GM10248 (cell line): ENCODE measurements at places on chromosomes 5 and 9.
A peak's percentile ranks its signal among the peaks of the same experiment; 100 is the strongest.

DNA sequence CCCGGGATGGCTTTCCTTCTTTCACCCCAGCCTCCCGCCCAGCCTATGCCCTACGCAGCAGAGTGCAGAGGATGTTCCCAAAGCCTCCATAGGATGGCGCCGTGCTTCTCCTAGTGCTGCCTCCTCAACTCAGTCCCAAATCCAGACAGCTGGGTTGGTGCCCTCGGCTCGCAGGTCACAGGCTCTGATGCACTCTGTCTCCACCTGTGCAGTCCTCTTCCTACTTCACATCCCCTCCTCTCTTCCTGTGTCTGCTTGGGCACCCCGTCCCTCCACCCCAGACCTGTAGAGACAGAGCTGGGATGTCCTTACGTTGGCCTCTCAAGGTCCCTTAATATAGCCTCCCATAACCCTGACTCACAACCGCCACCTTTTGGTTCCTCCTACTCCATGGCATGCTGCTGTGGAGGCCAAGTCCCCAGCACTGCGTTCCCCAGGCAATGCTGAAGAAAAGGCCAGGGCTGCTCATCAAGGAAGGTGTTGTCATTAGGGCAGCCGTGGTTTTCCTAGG lies 314.4 kb downstream of the GADD45G start:
- peak; percentile 72 for DNase-seq

- DNase-seq = no peak
Measured at GRCh38 chr5:107100121-107100520, 570.6 kb downstream of the EFNA5 start.

DNA sequence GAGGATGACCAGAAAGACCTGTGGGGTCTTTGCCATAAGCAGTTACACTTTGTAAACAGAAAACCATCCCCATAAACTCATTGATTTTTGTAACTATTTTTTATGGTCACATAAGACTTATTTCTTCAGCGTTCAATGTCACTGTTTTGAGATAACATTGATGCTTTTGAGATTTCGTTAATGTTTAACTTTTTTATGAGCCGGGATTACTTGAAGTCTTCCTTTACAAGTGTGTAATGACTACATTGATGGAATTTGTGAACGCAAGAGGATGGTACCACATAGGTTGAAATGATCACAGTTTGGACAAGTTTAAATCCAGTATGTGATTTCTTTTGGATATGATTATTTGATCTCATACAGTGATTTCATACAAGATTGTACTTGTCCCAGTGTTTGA lies 1.8 kb downstream of the SLC12A2 start:
- DNase-seq = no peak

- peak; percentile 87 for DNase-seq
Measured at GRCh38 chr5:37837414-37838032, 2.3 kb downstream of the GDNF start.

GRCh38 chr5:134073404-134073803 lies 41.1 kb upstream of the TCF7 start:
- DNase-seq = no peak

DNA sequence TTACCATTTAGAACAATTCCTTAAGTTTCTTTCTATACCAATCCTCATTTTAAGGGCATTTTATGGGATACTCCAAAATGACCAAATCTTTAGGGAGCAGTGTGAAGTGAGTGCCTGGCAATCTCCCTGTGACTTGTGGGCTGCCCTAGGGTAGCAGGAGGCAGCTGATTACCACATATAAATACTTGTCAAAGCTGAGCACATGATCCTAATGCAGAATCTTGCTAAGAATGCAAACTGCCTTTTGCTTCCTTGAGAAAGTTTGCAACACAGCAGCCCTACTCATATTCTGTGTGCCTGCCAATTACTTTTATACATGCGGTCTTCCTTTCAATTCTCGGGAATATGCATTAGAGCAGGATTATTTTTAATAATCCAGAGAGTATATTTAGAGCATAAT lies 18.2 kb upstream of the NREP start:
- DNase-seq = no peak

GRCh38 chr5:158013939-158014338 lies 155.0 kb upstream of the CLINT1 start:
- peak; percentile 21 for DNase-seq

GRCh38 chr9:101486693-101487442 lies 46.8 kb upstream of the RNF20 start:
- no peak for DNase-seq
